DMS153 (cell line): ENCODE measurements at places on chromosomes 16 and 17.
A peak's percentile ranks its signal among the peaks of the same experiment; 100 is the strongest.

DNA sequence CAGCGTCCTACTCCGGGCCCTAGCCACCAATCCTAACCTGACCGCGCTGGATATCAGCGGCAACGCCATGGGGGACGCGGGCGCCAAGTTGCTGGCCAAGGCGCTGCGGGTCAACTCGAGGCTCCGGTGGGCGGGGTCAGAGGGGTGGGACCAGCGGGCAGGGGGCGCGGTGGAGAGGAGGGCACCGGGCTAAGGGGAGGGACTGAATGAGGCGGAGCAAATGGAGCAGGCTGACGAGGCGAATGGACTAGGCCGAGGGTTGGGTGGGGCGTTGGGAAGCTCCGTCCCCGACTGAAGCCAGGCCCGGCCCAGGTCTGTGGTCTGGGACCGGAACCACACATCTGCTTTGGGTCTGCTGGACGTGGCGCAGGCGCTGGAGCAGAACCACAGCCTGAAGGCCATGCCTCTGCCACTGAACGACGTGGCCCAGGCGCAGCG lies 4.6 kb downstream of the CARMIL2 start:
- no peak for DNase-seq

- no peak for DNase-seq
These were observed 4.3 kb downstream of the RNF43 start for GRCh38 chr17:58412961-58413586.

DNA sequence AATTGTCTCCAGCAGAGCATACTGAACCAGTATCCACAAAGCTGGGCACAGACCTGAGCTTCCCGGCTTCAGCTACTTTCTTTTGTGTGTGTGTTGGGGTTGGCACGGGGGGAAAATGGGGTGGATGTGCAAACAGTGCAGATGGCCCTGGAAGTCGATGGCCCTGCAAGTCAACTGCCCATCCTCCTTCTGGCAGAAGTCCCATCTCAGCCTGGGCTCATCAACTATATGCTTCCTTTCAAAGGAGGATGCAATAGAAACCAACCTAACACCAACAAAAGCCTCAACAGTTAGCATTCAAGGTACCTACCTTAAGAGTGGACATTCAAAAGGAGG lies 55.7 kb downstream of the SOX9 start:
- no peak for DNase-seq

DNA sequence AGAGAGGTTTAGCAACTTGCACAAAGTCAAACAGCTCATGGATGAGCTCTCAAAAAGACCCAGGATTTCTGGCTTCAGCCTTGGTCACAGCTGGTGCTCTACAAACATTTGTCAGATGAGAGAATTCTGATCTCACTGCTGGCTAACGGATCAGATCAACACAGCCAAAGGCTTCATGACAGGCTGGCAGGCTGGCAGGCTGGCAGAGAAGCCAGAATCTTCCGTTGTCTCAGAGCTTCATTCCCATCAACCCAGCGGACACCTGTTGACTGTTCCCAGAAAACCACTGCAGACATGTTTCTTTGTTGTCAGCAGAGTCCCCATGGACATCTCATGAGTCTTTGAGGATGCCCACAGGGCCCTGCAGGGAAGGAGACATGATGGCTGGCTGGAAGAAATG lies 303.8 kb upstream of the ASIC2 start:
- DNase-seq = no peak

DNA sequence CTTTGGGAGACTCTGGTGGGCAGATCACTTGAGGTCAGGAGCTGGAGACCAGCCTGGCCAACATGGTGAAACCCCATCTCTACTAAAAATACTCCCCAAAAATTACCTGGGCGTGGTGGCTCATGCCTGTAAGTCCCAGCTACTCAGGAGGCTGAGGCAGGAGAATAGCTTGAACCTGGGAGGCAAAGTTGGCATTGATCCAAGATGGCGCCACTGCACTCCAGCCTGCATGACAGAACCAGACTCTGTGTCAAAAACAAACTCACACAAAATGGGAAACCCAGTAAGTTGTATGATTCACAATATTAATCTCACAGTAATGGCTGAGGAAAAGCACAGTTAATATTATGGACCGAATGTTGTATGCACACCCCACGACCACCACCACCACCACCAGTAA lies 24.3 kb downstream of the WSB1 start:
- peak; percentile 30 for DNase-seq

DNA sequence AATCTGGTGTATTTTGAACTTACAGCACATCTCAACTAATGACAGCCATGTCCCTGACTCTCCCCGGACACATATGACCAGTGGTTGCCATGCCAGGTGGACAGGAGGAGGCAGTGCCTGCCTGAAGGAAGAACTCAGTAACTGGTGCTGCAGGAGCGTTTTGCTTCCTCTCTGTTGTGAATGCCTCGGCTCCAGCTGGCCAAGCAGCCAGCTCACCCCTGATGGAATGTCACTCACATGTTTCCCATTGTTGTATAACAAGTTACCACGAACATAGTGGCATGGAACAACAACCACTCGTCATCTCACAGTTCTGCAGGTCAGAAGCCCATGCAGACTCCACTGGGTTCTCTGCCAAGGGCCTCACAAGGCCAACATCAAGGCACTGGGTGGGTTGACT lies 20.1 kb upstream of the IRF8 start:
- DNase-seq = no peak

GRCh38 chr17:81513753-81514488 lies 1.3 kb upstream of the ACTG1 start:
- DNase-seq = peak; percentile 67

DNA sequence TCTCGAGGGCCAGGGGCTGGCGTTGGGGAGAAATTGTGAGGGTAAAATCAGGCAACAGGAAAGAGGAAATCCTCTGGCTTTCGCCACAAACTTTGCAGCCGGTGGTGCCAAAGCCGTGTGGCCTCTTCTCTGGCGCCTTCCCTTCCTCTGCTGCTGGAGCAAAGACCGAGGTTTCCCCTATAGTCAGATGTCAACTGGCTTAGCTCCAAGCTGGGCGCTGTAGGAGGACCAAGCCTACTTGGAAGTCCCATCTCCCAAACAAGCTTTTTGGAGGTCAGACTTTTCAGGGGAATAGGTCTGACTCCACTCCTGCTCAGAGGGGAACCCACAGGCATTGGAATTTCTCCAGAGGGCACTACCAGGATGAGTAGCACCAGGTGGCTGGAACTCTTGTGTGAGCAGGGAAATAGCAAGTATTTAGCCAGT lies 5.0 kb downstream of the IGFBP4 start:
- DNase-seq = no peak

GRCh38 chr16:19382887-19383816 lies 34.5 kb upstream of the TMC5 start:
- peak; percentile 30 for DNase-seq

DNA sequence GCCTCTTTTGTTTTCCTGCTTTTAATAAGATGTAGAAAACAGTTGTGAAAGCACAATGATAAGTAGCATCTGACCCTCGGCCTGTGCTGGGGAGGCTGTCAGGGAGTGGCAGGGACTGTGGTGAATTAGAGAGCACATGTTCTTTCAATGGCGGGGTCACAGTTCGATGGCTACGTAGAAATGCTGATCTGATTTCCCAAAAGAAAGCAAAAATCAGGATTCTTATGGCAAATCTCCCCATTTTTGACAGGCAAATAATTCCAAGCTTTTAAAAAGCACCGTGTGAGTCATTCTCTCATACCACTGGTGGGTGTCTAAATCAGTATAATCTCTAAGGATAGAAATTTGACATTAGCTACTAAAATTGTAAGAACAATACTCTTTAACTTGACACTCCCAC lies 4.2 kb upstream of the MAPK7 start:
- DNase-seq = no peak

DNA sequence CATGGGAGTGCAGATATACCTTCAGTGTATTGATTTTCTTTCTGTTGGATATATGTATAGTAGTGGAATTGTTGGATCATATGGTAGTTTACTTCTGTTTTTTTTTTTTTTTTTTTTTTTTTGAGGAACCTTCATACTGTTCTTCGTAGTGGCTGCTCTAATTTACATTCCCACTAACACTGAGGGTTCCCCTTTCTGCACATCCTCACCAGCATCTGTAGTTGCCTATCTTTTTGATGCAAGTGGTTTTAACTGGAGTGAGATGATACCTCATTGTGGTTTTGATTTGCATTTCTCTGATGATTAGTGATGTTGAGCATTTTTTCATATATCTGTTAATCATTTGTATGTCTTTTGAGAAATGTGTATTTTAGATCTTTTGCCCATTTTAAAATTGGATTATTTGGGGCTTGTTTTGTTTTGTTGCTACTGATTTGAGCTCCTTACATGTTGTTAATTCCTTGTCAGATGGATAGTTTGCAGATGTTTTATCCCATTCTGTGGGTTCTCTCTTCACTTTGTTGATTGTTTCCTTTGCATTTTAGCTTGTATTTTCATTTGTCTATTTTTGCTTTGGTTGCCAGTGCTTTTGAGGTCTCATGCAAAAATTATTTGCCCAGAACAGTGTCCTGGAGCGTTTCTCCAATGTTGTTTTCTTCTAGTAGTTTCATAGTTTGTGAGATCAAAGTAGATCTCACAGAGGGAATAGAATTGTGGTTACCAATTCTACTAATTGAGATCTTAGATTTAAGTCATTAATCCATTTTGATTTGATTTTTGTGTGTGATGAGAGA lies 25.0 kb upstream of the BCAS3 start:
- no peak for DNase-seq

DNA sequence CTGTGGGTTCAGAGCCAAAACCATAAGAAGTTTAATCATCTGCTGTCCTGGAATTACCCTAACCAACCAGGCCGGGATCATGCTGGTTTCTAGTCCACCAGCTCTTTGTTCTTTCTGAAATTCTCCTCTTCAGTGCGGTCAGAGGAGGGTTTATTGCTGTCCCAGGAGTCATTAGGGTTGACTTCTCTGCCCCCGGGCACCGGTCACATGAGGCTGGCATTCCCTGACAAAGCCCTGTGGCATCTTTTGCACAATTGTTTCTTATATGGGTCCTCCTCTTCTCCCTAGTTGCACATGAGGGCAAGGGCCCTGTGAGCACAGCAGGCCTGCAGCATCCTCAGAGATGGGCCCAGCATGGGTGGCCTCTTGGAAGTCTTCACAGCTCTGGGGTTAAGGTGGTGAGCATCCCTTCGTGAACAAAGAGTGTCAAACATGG lies 243.9 kb downstream of the IRF8 start:
- DNase-seq = no peak

DNA sequence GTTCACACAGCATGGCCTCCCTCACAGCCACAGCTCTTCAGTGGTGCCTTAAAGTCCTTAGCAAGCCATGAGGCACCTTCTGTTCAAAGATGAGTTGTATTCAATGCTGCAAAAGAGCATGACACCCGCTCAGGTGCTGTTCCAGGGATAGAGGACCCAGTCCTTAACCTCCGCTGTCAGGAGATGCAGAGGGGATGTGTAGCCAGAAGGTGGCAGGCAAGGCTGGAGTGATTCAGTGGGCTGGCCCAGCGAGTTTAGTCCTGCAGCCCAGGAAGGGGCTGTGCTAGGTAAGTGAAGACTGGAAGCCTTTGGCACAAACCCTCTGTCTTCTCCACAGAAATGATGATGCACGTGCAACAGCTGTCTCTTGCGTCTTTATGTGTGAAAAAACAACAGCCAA lies 25.0 kb upstream of the ADAM11 start:
- no peak for DNase-seq

DNA sequence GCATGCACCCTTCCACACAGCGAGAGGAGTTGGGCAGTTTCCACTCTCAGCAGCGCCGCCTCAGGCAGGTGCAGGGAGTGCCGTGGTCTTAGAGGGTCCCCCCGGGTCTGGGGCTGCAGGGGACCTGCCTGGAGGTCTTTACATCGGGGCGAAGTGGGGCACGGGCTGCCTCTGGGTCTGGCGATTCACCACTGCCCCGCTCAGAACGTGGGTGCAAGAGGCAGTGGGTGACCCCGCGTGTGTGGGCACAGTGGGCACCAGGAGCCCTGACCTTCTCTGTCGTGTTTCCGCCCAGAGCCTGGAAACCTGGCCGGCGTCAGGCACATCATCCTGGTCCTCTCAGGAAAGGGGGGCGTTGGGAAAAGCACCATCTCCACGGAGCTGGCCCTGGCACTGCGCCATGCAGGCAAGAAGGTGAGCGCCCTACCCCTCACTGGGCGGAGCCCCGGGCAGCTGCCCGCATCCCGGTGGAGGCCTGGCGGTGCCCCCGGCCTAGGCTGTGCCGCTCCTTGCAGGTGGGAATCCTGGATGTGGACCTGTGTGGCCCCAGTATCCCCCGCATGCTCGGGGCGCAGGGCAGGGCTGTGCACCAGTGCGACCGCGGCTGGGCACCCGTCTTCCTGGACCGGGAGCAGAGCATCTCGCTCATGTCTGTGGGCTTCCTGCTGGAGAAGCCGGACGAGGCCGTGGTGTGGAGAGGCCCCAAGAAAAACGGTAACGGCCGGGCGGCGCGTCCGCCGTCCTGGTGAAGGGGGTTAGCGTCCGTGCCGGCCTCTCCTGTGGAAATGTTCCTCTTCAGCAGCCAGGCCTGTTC lies 3.7 kb downstream of the NUBP2 start:
- DNase-seq = no peak

DNA sequence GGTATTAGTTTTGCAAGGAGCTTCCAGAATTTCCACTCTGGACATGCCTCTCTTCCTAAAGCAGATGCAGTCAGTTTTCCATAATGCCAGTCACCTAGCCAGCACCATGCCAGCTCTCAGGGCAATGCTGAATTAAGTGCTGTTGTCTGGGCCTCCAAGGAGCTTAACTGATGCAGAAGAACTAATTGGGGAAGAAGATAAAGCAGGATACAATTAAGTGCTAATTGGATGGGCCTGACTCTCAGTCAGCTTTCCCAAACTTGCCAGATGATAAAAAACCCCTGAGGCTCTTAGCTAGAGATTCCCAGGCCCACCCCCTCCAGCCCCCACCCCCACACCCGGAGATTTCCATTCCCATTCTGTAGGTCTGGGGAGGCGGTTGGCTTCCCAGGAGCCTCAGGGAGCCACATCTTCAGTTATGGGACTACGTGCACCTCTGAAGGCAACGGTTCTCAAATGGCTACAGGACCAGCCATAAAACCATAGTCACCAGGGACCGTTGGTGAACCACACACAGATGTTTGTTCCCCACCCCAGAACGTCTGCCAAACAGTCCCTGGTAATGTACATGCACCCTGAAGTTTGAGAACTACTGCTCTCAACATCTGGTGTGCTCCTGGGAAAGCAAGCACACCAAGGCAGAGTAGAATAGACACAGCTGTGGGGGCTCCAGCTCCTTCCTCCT lies 499.1 kb upstream of the CDH5 start:
- DNase-seq = no peak

GRCh38 chr16:81994485-81994884 lies 16.8 kb downstream of the SDR42E1 start:
- no peak for DNase-seq

- no peak for DNase-seq
These were observed 11.0 kb downstream of the GCGR start for GRCh38 chr17:81814748-81815645.

DNA sequence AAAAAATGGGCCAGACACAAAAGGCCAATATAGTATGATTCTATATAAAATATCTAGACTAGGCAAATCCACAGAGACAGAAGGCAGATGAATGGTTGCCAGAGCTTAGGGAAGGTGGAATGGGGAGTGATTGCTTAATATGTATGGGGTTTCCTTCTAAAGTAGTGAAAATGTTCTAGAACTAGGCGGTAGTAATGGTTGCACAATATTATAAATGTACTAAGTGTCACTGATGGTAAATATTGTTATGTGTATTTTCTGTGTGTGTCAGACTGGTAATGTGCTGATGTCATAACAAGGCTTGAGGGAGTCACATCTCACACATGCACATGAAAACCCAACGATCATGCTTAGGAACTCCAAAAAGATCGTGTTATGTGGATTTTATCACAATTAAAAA lies 106.9 kb upstream of the SIAH1 start:
- DNase-seq = no peak

- DNase-seq = no peak
These were observed 18.8 kb upstream of the PHOSPHO1 start for GRCh38 chr17:49249292-49249794.

GRCh38 chr16:86127366-86127765 lies 228.4 kb downstream of the IRF8 start:
- no peak for DNase-seq
